ENCODE measurements at places on chromosomes 2 and 18.

GRCh38 chr18:76923485-76924085 lies 101.2 kb downstream of the ZNF236 start:
- DNase-seq: no peak

DNA sequence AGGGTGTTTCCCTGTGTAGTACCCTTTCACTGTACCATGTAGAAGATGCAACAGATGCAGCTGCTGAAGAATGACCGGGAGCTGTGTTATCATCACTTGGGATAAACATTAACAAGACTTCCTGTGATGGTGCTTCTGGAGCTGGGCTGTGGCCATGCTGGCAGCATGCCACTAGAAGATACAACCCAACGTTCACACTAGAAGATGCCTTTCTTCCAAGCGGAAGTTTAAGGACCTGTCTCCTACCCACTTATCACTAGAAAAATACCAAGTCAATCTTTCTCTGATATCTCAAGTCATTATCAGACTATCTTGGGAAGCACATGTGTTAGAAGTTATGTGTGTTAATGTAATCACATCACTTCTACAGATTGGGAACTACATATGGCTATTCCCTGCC lies 953.5 kb downstream of the CNTNAP5 start:
- DNase-seq: no peak

GRCh38 chr2:231696004-231696367 lies 12.3 kb upstream of the PTMA start:
- no peak for DNase-seq

GRCh38 chr2:111618226-111618977 lies 265.6 kb downstream of the ANAPC1 start:
- DNase-seq: no peak

GRCh38 chr2:23649819-23650218 lies 264.8 kb downstream of the KLHL29 start:
- DNase-seq: no peak

DNA sequence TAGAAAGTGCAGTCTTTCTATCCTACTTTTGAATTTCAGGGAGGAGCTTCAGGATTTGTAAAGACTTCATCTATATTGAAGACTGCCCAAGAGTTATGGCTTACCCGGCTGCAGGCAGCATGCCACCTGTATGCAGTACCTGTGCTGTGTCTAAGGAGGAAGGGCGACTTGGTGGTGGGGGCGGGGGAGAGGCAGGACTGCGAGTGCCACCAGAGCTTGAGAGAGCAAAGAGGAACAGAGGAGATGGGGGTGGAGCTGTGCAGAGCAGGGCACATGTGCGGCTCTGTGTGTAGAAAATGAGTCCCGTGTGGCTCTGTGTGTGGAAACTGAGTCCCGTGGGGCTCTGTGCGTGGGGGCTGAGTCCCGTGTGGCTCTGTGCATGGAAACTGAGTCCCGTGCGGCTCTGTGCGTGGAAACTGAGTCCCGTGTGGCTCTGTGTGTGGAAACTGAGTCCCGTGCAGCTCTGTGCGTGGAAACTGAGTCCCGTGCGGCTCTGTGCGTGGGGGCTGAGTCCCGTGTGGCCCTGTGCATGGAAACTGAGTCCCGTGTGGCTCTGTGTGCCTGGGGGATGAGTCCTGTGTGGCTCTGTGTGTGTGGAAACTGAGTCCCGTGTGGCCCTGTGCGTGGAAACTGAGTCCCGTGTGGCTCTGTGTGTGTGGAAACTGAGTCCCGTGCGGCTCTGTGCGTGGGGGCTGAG lies 43.2 kb downstream of the LDLRAD4 start:
- DNase-seq: no peak

- peak; percentile 66 for DNase-seq
These were observed at the start of gene ENOSF1 for GRCh38 chr18:712401-713134. Gene ENOSF1, minus strand, starts transcription at chr18:712630. Its CDS starts 43 bp downstream, at chr18:712587.

DNA sequence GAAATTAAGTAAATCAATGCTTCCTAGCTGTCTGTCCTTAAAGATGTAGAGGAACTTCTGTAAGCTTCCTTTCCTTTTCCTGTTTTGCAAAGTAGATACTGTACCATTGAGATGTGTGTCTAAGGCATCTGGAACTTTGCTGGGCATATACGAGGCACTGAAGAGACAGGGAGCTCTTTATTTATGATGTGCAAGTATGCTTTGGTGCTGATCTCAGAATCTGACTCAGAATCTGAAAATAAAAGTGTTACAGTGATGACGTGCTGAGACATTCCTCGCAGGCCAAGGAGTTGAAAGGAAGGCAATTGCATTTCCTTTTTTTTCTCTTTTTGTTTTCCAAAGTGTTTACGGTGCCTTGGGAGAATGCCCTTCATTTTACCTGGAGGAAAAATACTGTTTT lies 230.9 kb upstream of the RGPD4 start:
- no peak for DNase-seq

DNA sequence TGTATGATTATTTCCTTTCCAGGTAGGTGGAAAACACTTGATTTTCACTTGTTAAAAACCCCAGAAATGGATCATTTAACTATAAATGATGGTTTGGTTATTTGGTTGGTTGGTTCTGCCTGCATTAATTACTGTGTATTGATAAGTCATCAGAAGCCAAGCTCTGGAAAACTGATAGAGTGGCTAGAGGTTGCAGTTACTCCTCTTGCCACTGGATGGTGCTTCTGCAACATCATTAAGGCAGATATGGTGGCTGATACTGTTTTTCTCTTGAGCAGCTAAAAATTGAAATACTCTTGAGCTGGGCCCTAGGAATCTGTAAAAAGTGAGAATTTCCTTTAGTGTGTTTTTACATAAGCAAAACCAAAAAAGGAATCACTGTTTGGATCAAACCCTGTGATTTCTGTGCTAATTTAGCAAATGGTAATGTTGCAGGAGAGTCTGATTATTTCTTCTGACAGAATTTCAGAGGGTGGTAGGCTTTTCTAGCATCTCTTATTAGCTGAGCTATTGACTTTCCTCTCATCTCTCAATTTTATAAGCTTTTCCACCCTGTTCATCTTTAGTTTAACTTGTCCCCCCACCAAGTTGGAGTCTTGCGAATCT lies 54.3 kb downstream of the RAB10 start:
- no peak for DNase-seq

DNA sequence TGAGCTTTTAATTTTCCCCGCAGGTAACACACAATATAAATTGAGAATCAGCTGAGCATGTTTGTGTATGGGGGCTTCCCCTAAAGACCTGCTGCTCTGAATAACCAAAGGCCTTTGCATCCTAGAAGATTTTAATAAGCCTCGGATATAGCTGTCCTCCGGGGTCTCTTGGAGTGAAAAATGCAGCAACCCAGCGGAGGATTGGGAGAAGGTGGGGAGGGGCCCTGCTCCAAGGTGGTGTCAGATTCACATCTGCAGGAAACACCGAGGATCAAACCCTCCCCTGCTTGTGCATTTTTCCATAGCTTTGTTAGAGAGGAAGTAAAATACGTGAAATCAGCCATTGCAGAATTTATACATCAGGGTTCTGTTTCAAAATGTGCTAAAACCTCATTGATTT lies 63.0 kb upstream of the OTOF start:
- no peak for DNase-seq

- no peak for DNase-seq
These were observed 793 bp downstream of the CNRIP1 start for GRCh38 chr2:68318914-68319397.

GRCh38 chr18:8045160-8045883 lies 478.2 kb downstream of the PTPRM start:
- DNase-seq: no peak

- no peak for DNase-seq
These were observed 16.9 kb downstream of the SLC66A2 start for GRCh38 chr18:79934311-79935097.
